ENCODE measurements at places on chromosomes 6 and 20.

GRCh38 chr6:31169123-31169857 is 1.2 kb downstream of the POU5F1 start:
- no peak for DNase-seq

DNA sequence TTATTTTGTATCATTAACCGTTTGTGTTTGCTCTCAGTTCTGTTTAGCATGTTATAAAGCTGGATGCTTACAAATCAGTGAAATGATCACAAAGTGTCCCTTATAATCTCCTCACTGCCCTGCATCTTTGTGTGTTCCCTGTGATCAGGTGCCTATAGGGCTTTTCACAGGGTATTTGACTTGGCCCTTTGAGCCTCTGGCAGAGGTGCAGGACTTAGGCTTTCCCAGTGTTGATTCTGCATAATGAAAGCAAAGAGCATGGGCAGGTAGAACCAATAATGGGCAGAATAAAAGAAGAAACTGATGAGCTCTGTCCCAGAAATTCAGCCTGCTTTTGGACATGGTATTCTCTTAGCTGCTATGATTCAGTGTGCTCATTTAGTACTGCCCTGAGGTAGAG is 16.9 kb upstream of the PBOV1 start:
- DNase-seq, result no peak

- DNase-seq, result no peak
Observed at GRCh38 chr6:90388395-90388794, 91.8 kb upstream of the BACH2 start.

GRCh38 chr6:105072798-105073199 is 107.0 kb downstream of the POPDC3 start:
- DNase-seq, result no peak

GRCh38 chr20:16675001-16675564 is 54.7 kb upstream of the SNRPB2 start:
- no peak for DNase-seq
